ENCODE measurements at places on chromosomes 11 and 22. TPM values are rescaled to one million over a fixed set of nuclear protein-coding genes. Genes with fewer than 3 reads are reported as not detected.

The SLC22A12 gene
- total RNA-seq = not detected

The BATF2 gene
- total RNA-seq = 4.6 TPM

The FAM181B gene
- 10.4 TPM for total RNA-seq

The TKFC gene
- total RNA-seq = 99.8 TPM

The TYR gene
- not detected for total RNA-seq

The TMEM134 gene
- total RNA-seq = 134 TPM

The MUC5AC gene
- not detected for total RNA-seq

The SPTBN2 gene
- 33.7 TPM for total RNA-seq

The IGLL5 gene
- total RNA-seq = 34.5 TPM

The GGTLC2 gene
- total RNA-seq = not detected

The HTR3A gene
- not detected for total RNA-seq

The TEX54 gene
- not detected for total RNA-seq

The ATXN10 gene
- 193 TPM for total RNA-seq

The GALR3 gene
- not detected for total RNA-seq

The SYCE3 gene
- not detected for total RNA-seq

The FGF4 gene
- total RNA-seq = not detected

The MS4A7 gene
- 33.2 TPM for total RNA-seq

The UPK3A gene
- total RNA-seq = 233 TPM

The MUC6 gene
- total RNA-seq = not detected

The HMBS gene
- 26.4 TPM for total RNA-seq

The CTSW gene
- total RNA-seq = 5.7 TPM

The MPST gene
- total RNA-seq = 42.7 TPM

The ADORA2A gene
- 3.3 TPM for total RNA-seq

The MFRP gene
- total RNA-seq = not detected

The RSF1 gene
- 70.3 TPM for total RNA-seq

The TMEM218 gene
- total RNA-seq = 33.8 TPM

The CDCA5 gene
- 1.9 TPM for total RNA-seq

The CD3G gene
- total RNA-seq = 2.1 TPM
